Neural crest cell (in vitro differentiated cells): ENCODE measurements at places on chromosomes 6 and 20.

DNA sequence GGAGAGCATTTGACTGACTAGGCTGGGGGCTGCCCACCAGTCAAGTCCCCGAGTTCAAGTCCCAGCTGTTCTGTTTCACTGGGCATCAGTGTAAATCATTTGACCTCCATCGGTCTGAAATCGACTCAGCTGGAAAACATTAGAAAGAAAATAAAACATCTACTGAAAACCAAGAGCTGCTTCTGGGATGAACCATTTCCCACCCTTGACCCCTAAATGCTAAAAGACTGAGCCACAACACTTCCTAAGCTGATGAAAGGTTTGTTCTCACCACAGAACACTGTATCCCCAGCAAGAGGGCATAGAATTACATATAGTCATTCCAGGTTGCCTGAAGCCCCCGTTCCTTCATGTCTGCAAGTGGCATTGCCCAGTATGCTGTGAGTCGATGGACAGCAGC is 237.0 kb upstream of the TAB2 start:
- DNase-seq: no peak

DNA sequence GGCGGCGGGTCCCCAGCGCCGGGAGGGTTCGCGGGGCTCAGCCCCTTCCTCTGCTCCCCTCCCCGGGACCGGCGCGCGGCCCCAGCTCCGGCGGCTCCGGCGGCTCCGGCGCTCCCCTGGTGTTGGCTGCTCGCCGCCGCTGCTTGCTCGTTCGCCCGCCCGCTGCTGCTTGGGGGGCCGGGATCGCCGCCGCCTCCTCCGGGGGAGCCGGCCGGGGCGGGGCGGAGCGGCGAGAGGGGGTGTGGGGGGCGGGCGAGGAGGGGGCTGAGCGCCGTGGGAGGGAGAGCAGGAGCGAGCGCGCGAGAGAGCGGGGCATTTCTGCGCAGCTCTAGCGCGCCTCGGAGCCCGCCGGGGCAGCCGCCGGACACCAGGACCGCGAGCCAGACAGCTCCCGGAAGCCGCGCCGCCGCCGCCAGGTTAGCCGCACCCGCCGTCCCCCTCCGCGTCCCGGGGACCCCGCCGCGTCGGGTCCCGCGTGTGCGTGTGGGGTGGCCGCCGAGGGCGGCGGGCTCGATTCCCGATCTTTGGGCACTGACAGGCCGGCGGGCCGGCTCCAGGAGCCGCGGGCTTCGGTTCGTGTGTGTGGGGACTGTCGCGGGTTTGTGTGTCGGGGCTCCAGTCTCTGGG is 62.0 kb upstream of the EPB41L1 start:
- DNase-seq: peak; percentile 30

GRCh38 chr20:22723659-22724058 is 139.3 kb upstream of the FOXA2 start:
- DNase-seq: no peak

GRCh38 chr6:25369433-25370177 is 90.4 kb downstream of the CARMIL1 start:
- no peak for DNase-seq

- DNase-seq: no peak
Observed at GRCh38 chr6:45569210-45569945, 191.6 kb upstream of the SUPT3H start.

GRCh38 chr6:137332637-137333280 is 113.6 kb upstream of the IFNGR1 start:
- no peak for DNase-seq

- no peak for DNase-seq
Observed at GRCh38 chr20:19964289-19965265, 52.6 kb upstream of the NAA20 start.

GRCh38 chr20:46999801-47000465 is 105.3 kb downstream of the EYA2 start:
- DNase-seq: no peak

- peak; percentile 25 for DNase-seq
Observed at GRCh38 chr6:107590378-107590777, 100.5 kb downstream of the SOBP start.

- no peak for DNase-seq
Observed at GRCh38 chr6:83518816-83519480, 6.6 kb downstream of the PRSS35 start.

DNA sequence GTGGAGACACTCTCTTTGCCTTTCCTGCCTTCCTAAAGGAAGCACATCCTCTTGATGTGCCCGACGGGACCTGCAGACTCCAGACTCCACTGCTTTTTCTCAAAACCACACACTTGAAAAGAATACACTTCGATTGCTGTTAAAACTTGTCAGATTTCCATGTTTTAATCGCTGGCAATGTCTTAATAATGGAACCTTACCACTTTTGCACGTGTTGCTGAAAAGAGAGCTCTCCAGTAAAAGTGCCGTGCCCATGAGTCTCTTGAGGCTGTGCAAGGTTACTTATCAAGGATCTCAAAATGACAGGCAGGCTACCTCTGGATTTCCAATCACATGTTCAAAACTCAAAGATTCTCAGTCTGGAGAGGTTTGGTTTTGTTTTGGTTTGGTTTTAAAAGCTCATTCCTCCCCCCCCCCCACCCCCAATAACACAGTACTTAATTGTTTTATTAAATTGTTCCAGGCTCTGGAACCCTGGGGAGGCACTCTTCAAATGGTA is 12.0 kb upstream of the TFAP2A start:
- no peak for DNase-seq

DNA sequence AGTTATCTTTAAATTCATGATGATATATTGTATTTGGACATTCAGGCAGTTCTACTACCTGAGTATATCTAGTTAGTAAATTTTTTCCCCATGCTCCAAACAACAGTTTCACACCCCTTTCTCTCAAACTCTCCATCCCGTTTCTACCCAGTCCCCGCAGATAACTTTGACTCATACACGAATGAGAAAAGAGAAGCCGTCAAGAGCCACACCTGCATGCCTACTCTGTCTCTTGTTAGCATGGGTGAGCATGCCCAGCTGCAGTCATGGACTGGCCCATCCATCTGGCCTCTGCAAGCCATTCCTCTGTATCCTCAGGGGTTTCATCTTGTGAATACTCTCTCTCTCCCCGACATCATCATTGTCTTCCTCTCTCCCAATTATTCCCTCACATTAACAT is 41.5 kb downstream of the MYB start:
- DNase-seq: no peak

DNA sequence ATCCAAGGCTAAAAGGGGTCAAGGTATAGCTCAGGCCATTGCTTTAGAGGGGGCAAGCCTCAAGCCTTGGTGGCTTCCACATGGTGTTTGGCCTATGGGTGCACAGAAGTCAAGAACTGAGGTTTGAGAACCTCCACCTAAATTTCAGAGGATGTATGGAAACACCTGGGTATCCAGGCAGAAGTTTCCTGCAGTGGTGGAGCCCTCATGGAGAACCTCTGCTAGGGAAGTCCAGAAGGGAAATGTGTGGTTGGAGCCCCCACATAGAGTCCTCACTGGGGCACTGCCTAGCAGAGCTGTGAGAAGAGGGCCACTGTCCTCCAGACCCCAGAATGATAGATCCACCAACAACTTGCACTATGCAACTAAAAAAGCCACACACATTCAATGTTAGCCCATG is 678.7 kb upstream of the ADGRB3 start:
- DNase-seq: no peak

- DNase-seq: no peak
Observed at GRCh38 chr6:3297006-3297405, 38.3 kb downstream of the PSMG4 start.

DNA sequence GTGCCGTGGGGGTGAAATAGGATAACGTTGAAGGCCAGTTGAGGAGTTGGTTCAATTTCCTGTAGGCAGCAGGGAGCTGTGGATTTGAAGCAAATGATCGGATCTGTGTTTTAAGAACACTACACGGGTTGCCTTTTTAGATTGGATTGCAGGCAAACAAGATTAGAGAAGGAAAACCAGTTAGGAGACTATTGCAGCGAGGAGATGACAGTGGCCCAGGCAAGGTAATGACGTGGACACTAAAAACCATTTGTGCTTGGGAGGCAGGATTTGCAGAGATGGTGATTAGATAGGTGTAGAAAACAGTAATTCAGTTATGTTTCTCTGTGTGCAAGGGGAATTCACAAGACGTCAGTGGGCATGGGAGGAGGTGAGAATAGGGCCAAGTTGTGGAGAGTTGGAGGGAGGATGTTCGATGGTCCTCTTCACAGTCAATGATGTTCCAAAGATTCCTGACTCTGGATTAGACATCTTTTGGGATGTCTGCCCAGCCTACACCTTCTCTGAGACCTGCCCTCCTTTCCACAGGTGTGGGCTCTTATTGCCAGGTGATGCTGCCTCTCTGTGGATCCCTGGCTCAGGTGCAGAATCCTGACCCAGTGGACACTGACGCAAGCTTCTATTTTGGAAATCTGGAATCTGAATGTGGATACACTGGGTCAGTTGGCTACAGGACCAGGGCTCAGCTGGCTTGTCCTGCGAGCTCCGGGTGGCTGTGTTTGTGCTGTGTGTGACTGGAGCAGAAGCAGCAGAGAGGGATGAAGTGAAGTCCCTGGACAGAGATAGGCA is 54.2 kb downstream of the TFAP2C start:
- no peak for DNase-seq

DNA sequence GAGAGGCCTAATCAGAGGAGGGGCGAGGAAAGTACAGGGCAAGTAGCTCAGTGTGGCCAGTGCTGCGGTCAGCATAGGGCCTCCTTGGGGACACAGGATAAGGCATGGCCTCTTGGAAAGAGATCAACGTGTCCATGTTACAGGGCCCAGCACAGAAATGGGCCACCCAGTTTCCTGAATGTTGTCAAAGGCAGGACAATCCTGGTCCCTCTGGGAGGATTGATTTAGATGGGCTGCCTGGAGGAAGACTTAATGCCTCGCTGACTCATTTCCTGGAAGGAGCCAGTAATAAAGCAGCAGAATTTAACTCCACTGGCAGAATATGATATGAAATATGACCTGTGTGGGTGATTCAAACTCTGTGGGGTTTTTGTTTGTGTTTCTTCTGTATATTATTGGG is 16.6 kb downstream of the DDO start:
- DNase-seq: no peak

GRCh38 chr6:30329331-30329730 is 2.6 kb downstream of the TRIM39 start:
- no peak for DNase-seq

DNA sequence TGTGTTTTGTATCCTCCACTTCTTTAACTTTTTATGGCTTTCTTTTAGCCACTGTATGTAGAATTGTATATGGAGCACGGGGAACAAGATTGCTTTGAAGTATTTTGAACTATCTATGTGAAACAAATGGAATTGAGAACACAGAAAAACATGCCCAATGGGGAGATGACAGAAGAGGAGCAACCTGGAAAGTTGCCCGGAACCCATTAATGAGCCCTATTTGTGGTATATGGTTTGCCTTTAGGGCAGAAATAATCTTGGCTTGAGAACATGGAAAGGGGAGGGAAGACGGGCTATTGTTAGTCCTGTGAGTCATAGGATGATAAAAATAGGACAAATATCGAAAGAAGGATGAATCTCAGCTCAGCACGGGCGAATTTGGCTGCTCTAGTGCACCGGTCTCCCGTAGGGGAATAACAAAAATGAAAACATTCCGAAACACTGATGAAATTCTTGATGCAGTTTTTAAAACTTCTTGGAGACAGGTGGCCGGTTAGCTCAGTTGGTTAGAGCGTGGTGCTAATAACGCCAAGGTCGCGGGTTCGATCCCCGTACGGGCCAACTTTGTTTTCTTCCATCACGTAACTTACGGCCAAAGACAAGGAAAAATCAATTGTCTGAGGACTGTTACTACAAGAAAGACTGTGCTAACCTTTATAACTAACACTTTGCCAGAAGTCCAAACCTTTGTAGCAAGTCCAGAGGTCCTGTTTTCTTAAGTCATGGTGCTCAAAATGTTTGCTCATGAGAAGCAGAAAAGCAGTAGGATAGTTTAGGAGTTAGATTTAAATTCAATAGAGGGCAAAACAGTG is 15.7 kb downstream of the HMGN4 start:
- DNase-seq: peak; percentile 76
